CD4-positive, alpha-beta T cell treated with Interleukin-4 for 1 hour (primary cell): ENCODE measurements at places on chromosomes 1 and 21.

DNA sequence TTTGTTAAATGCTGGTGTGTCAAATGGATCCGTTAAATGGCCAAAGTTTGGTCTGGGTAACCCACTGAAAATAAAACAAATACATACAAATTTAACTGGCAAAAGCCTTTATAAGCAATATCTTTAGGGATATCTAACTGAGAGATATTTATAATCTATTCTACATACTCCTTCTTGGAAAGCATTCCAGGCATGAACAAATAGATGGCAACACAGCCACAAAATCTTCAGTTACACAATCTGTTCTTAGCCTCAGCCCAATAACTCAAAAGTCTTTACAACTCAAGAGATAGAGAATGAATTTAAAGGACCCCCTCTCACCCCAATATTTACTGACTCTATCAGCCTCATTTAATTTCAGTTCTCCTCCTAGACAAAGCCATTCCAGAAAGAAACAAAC, 58.7 kb downstream of the NRDC start:
- no peak for DNase-seq

DNA sequence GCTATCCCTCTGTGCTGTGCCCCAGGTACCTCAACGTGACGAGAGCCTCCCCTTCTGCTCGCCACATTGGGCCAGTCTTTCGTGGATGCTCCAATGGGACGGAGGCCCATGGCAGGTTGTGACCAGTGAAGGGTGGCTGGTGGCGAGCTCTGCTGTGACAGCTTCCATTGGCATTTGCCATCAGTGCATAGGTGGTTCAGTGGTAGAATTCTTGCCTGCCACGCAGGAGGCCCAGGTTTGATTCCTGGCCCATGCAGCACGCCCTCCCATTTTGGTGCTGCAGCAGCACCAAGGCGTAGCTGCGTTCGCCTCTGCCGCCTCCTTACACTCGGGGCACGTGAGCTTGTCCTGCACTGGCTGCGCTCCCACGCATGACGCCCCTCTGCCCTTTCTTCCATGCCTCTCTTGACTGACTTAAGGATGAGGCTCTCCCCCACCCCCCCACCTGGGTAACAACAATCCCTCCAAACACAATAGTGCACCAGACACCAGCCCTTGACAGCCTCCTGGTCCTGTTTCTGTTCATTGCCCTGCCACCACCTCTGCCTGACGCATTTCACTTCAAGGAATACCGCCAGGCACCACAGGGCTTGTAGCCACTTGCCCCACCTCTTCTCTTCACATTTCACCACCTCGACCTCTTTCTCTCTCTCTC, 24.7 kb upstream of the FCGR2A start:
- no peak for DNase-seq

DNA sequence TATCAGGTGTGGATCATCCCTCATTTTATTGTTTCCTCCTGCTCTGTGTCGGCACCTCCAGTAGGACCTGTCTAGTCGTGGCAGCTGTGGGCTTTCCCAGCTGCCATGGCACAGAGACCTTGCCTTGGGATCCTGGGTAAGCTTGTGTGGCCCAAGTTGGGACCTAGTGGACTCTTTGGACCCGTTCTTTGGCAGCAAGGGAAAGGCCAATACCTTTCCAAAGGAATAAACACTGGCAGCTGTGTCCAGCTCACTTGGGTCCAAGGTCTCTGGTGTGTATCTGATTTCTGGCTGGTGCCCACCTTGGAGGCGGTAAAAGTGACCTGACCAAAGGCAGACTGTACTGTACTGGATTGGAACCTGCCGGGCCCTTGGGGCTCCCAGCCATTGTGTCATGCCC, 21.8 kb downstream of the DIP2A start:
- DNase-seq = no peak

DNA sequence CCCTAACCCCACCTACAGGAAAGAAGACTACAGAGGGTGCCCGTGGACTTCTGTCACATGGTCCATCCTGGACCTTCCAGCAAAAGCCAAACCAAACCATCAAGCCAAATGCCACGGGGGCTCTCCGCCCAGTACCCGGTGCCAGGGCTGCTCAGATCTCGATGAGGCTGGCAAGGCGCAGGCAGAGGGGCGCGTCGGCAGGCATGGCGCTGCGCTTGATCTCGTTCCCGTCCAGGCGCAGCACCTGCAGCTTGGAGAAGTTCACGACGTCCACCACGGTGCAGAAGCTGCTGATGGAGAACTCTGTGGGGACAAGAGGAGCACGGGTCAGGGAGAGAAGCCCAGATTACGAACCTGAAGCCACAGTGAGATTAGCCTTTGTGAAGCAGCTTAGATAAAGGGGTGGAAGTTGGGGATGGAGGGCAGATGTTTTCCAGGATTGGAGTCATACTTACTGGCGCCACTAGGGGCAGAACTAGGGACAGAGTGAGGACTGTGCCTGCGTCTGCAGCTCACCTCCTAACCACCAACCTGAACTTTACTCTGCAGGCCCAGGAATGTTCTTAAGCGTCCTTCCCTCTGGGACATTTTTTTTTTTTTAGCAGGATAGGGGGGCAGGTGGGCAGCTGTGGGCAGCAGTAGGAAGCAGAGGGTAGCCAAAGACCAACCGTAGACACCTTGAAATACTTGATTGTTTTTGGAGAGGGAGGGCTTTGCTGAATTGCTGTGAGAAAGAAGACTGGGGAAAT, 8.6 kb downstream of the FMOD start:
- DNase-seq = peak; percentile 53

DNA sequence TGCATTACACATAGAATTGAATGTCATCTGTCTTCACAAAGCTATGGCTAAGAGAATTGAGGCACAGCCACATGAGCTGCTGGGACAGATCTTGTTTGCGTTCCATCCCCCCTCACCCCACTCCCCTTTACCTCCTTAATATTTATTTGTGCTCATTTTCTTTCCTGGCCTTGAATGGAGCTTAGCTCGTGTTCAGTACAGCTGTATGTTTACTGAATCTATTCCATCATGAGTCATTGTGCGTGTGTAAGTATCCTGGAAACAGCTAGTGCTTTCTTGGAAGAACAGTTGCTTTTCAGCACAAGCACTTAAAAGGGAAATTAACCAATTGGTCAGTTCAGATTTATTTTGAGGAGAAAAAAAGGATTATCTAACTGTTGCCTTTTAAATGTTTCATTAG, 14.7 kb downstream of the PROX1 start:
- no peak for DNase-seq

- DNase-seq = no peak
These were observed 6.4 kb downstream of the C1orf116 start for GRCh38 chr1:207026104-207026534.

GRCh38 chr1:119794876-119795240, 16.4 kb downstream of the REG4 start:
- DNase-seq = no peak

DNA sequence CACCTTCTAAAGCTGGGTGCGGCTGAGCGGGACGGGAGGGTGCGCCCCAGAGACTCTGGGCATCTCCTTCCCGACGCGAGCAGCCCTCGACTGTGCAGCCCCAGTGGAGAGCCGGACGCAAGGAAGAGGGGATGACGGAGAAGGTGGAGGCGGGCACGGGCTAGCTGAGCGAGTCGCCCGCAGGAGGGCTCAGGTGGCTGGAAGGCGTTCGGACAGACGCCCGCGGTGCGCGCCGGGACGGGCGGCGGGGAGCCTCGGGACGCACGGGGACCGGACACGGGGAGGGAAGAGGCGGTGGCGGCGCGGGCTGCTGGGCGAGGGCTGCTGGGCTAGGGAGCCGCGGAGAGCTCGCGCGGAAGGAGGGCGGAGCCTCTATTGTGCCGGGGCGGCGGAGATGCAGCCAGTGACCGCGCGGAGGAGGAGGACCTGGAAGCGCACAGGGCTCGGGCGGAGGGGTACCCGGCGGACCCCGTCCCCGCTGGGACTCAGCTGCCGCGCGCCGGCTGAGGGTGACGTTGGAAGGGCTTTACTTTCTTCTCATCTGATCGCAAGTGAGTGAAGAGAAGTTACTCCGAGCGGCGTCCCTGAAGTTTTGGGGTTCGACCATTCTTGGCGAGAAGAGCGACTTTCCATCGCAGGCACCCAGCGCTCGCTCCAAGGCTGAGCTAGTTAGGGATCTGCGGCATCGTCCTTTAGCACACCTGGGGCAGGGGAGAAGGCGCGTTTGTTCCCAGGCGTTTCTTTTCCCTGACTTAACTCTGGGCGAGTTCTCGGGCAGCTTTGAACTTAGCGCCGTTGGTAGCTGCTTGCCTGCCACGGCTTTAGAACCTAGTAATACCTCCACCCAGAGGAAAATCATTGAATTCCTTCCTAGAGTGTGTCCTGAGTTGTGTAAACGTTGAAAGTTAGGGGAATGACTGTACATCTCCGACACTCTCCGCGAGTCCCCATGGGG, at the start of gene OLFML2B:
OLFML2B (minus strand) TSS at position 323 of the 955 bp plus-strand sequence. CDS start 439 bp downstream, outside the sequence.
- DNase-seq = peak; percentile 34

DNA sequence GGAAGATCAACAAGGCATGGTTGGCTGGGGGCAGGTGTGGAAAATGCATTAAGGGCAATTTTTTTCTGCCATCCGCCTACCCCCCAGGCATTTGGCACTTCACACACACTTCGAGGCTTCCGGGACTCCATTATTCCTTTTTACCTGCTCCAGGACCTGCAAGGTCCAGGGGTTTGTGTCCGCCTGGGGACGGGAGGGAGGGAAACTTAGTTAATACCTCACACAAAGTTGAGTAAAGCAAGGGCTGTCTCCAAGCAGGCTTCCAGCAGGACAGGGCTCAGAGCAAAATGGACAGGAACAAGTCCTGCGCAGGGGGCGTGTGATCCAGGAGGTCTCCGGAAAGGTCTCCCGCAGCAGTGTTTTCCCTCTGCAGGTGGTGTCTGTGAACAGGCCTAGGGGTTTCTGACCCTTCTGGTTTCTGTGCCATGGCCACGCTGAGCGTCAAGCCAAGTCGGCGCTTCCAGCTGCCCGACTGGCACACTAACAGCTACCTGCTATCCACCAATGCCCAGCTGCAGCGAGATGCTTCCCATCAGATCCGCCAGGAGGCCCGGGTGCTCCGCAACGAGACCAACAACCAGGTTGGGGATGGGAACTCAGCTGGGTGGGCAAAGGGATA, 712 bp downstream of the TEKT2 start:
- DNase-seq = no peak

- DNase-seq = no peak
These were observed 57.7 kb downstream of the DDR2 start for GRCh38 chr1:162689745-162690671.

GRCh38 chr1:41245659-41246058, 3.6 kb upstream of the SCMH1 start:
- no peak for DNase-seq

GRCh38 chr1:187842406-187843165, 1013.8 kb downstream of the PLA2G4A start:
- DNase-seq = no peak

GRCh38 chr1:213221209-213221608, 170.2 kb downstream of the RPS6KC1 start:
- DNase-seq = no peak

DNA sequence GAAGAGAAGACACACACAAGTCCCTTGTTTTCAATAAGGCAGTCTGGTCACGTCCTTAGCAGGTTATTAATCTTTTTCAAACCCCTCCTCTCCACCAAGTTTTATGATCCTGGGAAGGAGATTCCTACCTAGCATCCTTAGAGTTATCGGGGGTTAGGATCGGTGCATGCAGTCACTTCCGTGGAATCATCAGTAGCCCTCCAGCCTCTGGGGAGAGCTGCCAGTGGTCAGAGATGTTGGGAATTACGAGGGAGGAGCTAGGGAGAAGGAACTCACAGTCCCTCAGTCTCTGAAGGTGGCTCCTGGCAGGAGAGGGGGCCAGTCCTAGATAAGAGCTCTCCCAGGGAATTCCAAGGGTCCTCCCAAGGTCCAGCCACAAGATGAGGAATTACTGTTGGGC, 57.7 kb upstream of the ATP5PO start:
- DNase-seq = no peak

GRCh38 chr1:27057801-27058625, 45.4 kb upstream of the TENT5B start:
- DNase-seq = no peak

- no peak for DNase-seq
These were observed 133.4 kb downstream of the DMRTB1 start for GRCh38 chr1:53592521-53592982.

GRCh38 chr1:95793893-95794292, 559.9 kb downstream of the RWDD3 start:
- DNase-seq = no peak

GRCh38 chr1:194802572-194802971, 1616.2 kb upstream of the B3GALT2 start:
- no peak for DNase-seq

DNA sequence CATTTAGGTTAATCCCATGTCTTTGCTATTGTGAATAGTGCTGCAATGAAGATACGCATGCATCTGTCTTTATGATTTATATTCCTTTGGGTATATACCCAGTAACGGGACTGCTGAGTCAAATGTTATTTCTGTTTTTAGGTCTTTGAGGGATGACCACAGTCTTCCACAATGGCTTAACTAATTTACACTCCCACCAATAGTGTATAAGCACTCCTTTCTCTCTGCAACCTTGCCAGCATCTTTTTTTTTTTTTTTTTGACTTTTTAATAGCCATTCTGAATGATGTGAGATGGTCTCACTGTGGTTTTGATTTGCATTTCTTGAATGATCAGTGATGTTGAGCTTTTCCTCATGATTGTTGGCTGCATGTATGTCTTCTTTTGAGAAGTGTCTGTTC, 33.5 kb downstream of the ASH1L start:
- DNase-seq = no peak

DNA sequence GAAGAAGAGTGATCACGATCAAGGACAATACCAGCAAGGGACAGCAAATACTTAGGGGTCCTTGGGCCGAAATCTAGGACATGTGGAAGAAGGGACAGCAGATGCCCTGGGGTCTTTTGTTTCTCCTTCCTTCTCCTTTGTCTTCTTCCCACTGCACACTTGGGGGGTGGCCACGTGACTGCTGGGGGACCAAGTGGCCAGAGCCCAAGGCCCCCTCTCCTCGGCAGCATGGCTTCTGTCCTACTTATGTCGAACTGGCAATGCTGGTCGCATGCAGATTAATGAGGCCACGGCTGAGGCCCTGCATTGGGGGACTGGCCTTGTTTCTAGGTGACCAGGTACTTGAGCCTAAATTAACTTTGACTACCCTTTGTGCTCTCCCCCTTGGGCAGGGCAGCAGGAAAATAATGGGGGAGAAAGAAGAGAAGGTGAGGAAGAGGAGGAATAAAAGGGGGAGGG, 83.0 kb downstream of the GRIK3 start:
- DNase-seq = no peak

- DNase-seq = no peak
These were observed 342.1 kb upstream of the NR5A2 start for GRCh38 chr1:199685369-199685768.

GRCh38 chr21:36471254-36471723, 8.6 kb downstream of the CLDN14 start:
- no peak for DNase-seq
